NCI-H2029 treated with DMSO at 0.1 percent for 48 hours (cell line): ENCODE measurements at places on chromosomes 13 and 19.

GRCh38 chr13:66977161-66977560 lies 253.0 kb downstream of the PCDH9 start:
- no peak for DNase-seq

- DNase-seq: no peak
Measured at GRCh38 chr13:24663586-24663985, 16.6 kb upstream of the ATP12A start.

DNA sequence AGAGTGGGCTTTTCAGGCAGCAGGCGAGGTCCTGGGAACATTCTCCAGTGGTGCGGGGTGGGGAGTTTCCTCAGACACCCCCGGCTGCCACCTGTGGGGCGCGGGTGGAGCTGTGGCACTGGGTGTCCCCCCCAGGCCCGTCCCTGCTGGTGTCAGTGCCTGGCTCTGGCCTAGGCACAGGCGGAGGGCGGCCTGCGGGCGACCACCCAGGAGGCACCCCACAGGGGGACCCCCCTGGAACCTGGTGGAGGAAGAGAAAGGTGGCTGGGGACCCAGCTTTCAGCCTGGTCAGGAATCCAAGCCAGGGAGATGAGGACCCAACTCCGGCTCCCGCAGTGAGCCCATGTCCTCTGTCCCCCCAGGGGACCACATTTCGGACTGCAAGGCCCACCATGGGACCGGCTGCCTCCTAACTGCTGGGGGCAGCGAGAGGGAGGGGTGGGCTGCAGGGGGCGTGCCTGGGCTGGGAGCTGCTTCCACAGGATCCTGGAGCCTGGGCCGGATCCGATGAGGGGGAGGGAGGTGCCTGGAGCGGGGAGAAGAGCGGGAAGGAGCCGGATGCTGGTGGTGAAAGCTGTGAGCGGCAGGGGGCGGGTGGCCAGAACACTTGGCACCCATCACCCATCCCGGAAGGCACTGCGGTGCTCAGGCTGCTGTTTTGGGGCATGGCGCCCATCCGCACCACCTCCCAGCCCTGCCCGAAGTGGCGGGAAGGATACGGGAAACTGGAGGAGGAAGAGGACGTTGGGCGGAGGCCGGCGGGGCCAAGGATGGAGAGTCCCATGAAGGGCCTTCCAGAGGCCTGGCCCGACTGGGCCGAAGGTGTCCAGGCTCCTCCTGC lies 5.5 kb upstream of the CTXN1 start:
- no peak for DNase-seq

- no peak for DNase-seq
Measured at GRCh38 chr19:1110809-1111640, 7.2 kb downstream of the GPX4 start.

DNA sequence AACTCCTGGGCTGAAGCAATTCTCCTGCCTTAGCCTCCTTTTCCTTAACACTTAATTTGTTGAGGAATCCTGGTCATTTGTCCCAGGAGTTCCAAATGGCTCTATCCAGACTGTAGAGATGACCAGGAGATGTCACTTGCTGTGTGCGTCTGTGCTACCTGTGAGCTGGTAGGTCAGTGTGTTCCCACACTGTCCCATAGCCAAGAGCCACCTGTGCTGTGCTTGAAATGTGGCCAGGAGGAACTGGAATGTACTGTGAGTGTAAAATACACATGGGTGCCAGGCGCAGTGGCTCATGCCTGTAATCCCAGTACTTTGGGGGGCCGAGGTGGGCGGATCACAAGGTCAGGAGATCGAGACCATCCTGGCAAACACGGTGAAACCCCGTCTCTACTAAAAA lies 29.4 kb upstream of the KDM4B start:
- no peak for DNase-seq

DNA sequence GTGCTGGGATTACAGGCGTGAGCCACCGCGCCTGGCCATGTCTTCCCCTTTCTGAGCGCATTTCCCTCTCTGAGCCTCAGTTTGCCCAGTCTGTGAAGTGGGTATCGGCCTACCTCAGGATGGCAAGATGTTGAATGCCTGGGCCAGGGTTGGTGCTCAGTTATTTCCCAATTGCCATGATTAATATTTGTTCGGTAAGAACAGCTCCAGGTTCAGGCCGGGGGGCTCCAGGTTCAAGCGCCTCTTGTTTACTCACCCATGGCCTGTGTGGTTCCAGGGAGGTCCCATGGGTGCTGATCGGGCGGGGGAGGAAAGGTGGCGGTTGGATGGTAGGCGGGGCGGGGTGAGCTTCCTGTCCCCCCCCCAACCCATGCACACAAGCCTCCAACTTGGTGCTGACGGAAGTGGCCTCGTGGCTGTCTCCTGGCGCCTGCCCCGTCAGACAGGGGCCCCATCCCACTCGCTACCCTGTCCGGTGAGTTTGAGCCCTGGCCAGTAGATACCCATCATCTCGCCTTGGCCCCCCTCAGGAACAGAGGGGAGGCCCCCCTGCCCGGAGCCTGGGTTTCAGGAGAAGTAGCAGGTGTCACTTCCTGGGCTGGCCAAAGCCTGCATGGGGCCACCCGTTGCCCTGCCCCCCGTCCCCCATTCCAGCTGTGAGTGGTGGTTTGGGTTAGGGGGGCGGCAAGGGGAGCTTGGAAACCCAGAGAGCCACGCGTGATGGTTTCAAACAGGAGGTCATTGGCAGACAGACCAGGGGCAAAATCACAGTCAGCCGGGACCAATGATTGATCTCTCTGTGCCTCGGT lies at the start of gene FCHO1:
Gene FCHO1 (plus strand): TSS at position 375 of the 809 bp plus-strand sequence. CDS start 3,688 bp downstream, outside the sequence.
- DNase-seq: no peak

- DNase-seq: no peak
Measured at GRCh38 chr19:40717880-40718773, 1.2 kb downstream of the ITPKC start.

DNA sequence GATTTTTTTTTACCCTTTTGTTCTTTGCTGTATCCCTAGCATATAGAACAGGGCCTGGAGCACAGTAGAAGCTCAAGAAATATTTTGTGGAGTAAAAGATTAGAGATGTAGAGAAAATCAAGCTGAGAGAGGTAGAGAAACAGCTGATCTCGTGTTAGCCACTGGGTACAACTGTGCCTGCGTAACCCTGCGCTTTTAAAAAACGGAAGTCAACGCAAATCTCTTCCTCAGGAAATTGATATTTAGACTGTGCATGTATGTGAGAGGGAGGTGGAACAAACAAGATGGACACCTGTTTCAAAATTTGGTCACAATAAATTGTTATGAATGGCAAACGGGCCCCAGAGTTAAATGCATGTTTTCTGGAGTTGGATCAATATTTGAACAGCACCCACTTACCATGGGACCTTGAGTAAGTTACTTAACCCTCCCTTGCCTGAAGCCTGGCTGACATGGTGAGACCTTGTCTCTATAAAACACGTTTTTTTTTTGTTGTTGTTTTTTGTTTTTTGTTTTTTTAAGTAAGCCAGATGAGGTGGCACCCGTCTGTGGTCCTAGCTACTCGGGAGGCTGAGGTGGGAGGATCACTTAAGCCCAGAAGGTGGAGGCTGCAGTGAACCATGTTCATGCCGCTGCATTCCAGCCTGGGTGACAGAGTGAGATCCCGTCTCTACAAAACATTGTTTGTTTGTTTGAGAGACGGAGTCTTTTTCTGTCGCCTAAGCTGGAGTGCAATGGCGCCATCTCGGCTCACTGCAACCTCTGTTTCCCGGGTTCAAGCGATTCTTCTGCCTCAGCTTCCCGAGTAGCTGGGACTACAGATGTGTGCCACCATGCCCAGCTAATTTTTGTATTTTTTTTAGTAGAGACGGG lies 3.3 kb upstream of the EPOR start:
- no peak for DNase-seq

- no peak for DNase-seq
Measured at GRCh38 chr13:60838581-60838980, 441.6 kb downstream of the TDRD3 start.

DNA sequence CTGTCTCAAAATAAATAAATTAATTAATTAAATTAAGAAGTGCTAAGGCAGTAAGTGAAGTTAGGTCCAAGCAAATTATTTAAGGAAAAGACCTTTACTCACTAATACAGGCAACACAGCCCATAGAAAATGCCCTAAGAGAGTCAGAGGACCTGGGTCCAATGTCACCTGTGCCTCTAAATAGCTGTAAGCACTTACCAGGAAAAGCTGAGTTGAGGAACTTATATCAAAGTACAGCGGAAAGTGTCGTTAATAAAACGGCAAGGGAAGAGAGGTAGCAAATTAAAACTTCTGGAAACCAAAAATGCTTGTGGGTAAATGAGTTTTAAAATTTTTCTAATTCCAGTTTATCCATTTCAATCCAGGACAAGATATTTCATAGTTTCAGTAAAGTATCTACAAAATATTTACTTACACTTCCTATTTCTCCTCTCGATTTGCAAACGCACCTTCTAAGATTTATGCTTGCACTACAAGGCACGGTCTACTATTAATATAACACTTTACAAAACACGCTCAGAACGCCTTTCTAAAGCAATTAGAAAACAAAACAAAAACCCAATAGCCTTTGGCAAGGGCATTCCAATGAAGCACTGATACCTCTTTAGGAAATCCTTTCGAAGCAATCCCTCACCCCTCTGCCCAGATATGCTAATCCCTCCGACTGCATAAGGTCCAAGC lies 963 bp downstream of the VPS36 start:
- no peak for DNase-seq

DNA sequence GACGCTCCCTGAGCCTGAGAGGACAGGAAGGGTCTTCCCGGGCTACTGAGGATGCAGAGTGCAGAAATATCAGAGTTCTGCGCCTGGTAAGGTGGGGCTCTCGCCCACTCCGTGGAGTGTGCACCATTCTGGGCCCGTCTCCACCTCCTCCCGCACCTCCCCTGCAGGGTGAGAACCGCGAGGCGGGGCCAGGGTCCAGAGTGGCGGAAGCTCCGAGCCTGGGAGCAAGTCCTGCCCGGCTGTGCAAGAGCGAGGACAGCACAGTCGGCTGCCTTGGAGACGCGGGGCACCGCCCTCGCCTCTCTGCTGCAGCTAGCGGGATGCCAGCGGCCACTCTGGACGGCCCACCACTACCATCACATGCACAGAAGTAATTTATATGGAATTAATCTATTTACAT lies 2304.4 kb downstream of the PCDH9 start:
- DNase-seq: no peak

GRCh38 chr13:85283408-85283807 lies 515.8 kb downstream of the SLITRK6 start:
- DNase-seq: no peak

DNA sequence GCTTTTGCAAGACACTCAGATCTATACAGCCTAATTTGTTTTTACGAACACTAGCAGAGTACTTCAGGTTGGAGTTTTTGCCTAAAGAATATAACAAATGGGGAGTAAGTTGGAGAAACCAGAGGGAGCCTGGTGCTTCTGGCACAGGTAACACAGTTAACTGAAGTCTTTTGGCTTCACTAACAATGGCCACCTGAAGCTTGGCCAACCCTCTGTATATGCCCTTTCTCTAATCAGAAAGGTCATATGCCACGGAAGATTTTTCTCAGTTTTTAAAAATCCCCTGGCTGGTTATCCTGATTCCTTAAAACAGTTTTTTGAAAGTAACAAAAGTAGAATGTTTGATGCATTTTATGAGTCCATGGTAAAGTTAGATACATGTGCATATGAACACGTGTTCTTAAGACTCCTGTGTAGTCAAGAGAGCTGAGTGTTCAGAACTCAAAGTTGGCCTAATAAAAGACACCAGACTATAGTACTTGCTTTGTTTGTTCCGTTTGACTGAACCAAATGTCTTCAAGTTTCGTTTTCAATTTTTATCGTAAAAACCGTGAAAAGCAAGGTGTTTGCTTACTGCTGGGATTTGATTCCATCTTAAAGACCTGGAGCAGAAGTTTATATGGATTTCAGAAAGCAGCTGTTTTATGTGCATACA lies 137.5 kb downstream of the KCNRG start:
- no peak for DNase-seq

DNA sequence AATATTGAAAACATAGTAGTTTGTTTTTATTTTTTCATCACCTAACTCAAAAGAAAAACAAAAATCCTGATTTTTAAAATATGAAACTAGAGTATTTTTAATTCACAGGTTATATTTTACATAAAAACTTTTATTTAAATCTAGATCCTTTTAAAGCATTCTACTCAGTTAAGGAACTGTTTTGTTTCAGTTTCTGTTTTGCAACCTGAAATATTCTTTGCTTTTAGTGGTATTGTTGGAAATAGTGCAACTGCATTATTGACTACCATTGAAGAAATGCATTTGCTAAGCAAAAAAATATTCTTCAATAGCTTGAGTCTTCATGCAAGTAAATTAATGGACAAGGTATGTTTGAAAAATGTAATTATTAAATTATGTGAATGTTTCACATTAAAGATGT lies 43.8 kb downstream of the COG6 start:
- DNase-seq: no peak
